ENCODE measurements at places on chromosomes 3 and 15.

GRCh38 chr15:55661428-55661827, 73.3 kb upstream of the PYGO1 start:
- DNase-seq, result no peak

DNA sequence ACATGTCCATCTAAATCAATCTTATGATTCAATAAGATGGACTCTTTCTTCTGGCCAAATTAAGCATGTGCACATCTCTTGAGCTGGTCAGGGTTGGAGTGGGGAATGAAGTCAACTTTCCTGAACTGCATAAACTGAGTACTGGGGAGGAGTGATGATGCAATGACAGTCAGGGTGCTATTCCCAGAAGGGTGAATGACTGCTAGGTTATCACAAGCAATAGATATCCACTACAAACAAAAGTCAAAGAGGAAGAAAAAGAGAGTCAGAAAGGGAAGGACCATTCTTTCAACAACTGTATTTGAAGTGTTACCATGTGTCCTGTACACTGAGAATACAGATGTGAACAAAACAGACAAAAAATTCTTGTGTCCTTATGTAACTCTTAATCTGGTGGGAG, 70.0 kb downstream of the ALCAM start:
- DNase-seq, result no peak

GRCh38 chr3:133821767-133822638, 16.4 kb downstream of the SRPRB start:
- DNase-seq, result peak; percentile 23

- DNase-seq, result no peak
Measured at GRCh38 chr3:84820126-84820525, 138.7 kb upstream of the CADM2 start.

- DNase-seq, result no peak
Measured at GRCh38 chr15:93705753-93706455, 525.5 kb upstream of the MCTP2 start.

DNA sequence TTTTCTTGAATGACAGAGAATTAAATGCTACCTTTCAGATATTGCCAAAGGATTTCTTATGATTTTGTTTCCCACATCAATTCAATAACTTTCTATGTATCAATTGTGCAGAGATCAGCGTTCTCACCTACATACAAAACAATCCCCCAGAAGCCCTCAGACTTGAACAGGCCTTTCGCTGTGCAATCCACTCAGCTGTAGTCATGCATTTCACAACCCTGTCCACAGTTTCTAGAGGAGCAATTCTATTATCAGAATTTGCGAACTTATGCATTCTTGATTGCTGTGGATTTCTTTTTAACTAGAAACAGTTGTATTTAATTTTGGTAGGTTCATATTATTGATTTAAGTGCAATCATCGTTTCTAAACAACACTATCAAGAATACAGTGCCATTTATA, 13.7 kb upstream of the ALCAM start:
- no peak for DNase-seq

DNA sequence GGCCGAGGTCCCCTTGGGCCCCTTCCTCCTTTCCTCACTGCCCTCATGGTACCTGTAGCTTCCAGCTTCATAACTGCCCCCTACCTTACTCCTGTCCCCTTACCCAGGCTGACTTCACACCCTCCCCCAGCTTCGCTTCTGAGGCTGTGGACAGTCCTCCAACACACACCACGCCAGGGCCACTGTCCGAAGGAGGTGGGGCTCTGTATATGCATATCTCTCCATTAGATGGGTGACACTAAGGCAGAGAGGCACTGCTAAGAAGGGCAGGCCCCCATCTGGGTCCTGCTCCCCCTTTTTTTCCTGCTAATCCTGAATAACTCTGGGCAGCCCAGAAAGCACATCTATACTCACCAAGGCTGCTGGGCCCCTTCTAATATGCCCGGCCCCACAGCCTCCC, 1.0 kb upstream of the COL7A1 start:
- DNase-seq, result no peak

- DNase-seq, result no peak
Measured at GRCh38 chr15:75091814-75092213, 68.4 kb downstream of the PPCDC start.

DNA sequence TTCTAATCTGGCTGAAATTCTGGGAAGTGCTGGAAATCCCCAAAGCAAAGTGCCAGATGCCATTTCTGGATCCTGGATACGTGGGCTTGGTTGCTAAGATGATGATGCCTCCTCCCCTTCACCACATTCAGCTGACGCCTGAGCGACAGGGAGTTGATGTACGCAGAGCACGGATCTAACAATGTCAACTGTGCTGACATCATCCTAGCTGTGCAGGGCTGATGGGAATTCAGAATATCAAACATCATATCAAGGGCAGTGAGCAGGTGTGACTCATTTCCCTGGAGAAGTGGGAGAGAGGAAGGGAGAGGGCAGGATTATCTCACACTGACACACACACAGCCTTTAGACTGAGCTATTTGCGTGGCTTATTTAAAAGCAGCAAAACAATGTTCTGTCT, 92.6 kb upstream of the ZBTB20 start:
- DNase-seq, result no peak

- no peak for DNase-seq
Measured at GRCh38 chr3:158355623-158356588, 215.1 kb upstream of the MLF1 start.

GRCh38 chr15:32108661-32109060, 78.3 kb downstream of the CHRNA7 start:
- DNase-seq, result no peak

- DNase-seq, result peak; percentile 59
Measured at GRCh38 chr3:31102196-31102879, 207.9 kb upstream of the GADL1 start.

GRCh38 chr3:81199587-81199986, 561.9 kb downstream of the GBE1 start:
- DNase-seq, result no peak

DNA sequence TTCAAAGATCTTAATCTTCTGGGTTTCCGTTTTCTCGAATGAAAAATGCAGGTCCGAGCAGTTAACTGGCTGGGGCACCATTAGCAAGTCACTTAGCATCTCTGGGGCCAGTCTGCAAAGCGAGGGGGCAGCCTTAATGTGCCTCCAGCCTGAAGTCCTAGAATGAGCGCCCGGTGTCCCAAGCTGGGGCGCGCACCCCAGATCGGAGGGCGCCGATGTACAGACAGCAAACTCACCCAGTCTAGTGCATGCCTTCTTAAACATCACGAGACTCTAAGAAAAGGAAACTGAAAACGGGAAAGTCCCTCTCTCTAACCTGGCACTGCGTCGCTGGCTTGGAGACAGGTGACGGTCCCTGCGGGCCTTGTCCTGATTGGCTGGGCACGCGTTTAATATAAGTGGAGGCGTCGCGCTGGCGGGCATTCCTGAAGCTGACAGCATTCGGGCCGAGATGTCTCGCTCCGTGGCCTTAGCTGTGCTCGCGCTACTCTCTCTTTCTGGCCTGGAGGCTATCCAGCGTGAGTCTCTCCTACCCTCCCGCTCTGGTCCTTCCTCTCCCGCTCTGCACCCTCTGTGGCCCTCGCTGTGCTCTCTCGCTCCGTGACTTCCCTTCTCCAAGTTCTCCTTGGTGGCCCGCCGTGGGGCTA, at the start of the genes B2M and PATL2:
Gene B2M (plus strand): TSS at position 422 of the 647 bp plus-strand sequence. CDS start 30 bp downstream, at position 452.
Gene PATL2 (minus strand): TSS at position 228 of the 647 bp plus-strand sequence. CDS start 34,833 bp downstream, outside the sequence.
- peak; percentile 97 for DNase-seq

DNA sequence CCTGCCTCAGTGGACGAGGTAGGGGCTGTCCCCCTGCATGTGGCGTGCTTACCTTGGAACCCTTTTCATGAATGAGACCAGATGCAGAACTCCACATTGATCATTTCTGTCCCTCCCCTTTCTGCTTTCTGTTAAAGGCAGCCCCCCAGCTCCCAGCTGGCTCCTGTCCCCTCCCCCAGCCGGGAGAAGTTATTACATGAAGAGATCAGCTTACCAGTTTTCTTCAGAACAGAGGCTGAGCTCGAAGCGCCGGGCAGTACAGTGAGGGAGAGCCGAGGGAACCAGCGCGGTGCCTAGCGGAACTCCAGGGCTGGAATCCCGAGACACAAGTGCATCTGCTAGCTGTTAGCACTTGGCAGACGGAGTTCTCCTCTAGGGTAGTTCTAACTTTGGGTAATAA, 263.3 kb upstream of the NR2E3 start:
- no peak for DNase-seq

DNA sequence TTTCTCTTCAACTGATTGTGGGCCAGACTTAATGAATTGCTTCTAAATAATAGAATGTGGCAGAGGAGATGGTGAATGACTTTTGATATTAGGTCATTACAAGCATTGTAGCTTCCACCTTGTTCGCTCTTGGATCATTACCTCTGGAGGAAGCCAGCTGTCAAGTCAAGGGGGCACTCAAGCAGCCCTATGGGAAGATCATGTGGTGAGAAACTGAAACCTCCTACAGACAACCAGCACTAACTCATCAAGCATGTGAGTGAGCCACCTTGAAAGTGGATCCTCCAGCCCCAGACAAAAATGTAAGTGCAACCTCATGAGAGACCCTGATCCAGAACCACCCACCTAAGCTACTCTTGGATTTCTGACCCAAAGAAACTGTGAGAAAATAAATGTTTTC, 109.8 kb upstream of the TBC1D5 start:
- no peak for DNase-seq

DNA sequence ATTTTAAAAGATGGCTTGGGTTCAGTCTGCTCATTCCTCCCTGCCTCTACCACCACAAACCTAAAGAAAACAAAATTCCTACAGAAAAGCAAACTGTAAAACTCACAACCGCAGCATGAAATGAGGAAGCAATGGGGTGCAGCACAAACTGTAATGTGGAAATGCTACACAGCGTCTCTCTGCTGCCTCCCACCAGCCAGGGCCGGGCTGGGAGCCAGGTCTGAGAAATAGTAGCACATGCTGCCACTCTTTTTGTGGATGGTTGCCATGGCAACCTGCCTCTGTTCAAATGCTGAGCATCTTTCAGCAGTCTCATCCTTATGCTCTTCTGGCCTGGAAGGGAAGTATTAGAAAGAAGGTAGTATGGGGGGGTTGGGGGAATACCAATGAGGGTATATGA, 55.4 kb downstream of the EOMES start:
- DNase-seq, result no peak

GRCh38 chr15:93826790-93827189, 404.6 kb upstream of the MCTP2 start:
- DNase-seq, result no peak

DNA sequence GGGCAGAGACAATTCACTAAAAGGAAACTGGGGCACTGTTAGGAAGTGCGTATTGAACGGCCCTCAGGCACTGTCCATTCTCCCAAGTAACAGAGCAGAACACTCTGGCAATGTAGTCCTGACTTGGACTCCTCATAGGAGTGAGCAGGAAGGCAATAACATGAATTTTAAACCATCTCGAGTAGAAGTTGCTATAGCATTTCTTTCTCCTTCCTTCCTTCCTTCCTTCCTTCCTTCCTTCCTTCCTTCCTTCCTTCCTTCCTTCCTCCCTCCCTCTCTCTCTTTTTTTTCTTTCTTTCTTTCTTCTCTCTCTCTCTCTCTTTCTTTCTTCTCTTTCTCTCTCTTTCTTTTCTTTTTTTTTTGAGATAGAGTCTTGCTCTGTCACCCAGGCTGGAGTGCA, 46.4 kb upstream of the TRA2B start:
- no peak for DNase-seq

- DNase-seq, result no peak
Measured at GRCh38 chr3:78360849-78361248, 1321.0 kb downstream of the ROBO2 start.

- no peak for DNase-seq
Measured at GRCh38 chr15:85755471-85755870, 39.3 kb downstream of the KLHL25 start.

DNA sequence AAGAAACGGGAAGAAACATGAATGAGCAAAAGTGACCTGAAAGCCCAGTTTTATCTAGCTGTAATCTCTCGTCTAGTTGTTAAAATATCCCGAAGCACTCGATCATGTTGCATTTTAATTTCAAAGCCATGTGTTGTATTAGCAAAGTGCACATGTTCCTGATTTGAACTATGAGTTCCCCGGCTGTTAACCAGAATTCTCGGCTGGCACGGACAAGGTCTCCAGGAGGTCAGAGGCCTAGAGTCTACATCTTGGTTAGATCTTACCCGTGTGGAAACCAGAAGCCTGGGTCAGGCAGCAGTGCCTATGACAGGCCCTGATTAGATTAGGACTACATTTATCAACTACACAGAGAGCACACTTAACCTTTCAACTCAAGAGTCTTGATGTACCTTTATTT, 195.8 kb downstream of the CDIN1 start:
- DNase-seq, result no peak

DNA sequence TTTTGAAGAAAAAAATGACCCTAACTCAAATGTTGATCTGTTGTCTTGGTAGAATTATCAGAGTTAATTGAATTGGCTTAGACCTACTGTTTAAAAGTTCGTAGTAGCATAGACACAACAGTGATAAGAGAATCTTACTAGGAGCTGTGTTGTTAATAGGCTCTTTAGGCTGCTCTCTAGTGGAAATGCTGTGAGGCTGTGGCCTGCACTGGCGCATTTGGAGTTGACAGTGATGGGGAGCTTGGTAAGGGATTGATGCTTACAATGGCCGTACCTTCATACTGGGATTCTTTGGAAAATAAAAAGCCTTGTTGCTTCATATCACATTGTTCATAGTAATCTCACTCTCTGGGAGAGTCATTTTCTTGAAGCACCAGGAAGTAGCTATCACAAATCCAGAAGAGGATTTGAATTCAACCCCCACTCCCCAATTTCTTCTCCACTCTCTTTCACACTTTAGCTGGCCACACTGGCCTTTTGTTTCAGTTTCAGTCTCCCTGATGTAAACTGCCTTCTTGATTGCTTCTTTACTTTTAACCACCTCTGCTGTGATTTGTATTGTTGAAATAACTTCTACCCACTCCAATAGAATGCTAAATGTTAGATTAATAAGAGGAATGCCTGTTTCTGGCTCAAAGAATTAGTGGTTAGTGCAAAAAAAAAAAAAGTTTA, 56.6 kb downstream of the CEP63 start:
- DNase-seq, result no peak

GRCh38 chr3:187041362-187042307, 97.7 kb downstream of the RPL39L start:
- peak; percentile 51 for DNase-seq

GRCh38 chr15:89912145-89912673, 543 bp downstream of the ARPIN start:
- DNase-seq, result no peak

- no peak for DNase-seq
Measured at GRCh38 chr3:45981346-45982074, 14.1 kb downstream of the FYCO1 start.

DNA sequence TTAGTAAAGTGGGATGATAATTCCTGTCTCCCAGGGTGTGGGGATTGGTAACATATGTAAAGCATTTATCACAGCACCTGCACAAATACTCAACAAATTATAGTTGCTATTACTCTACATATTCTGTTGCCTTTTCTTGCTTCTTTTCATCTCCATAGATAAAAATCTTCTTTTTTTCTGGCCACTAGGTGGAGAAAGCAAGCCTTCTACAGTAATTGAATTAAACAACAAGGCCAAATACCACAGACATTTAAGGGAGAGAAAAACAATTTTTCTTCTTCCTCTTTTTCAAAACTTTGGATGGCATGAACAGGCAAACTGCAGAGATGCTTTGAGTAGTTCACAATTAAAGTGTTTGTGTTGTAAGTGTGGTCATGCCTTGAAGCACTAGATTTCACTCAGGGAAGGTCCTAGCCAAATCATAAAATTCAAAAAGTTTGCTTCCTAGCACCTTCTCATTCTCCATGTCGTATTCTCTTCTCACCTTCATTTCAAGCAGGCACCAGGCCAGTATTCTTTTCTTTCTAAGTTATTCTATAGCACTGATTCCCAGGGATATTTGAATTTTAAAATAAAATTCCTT, 493.4 kb upstream of the TGFBR2 start:
- no peak for DNase-seq

- DNase-seq, result no peak
Measured at GRCh38 chr3:149751551-149751950, 738 bp downstream of the COMMD2 start.

Measured in stimulated activated CD8-positive, alpha-beta memory T cell treated with anti-CD3 and anti-CD28 coated beads, Interleukin-4, amount 100 ng/mL, for 48 hours (primary cell).